T1000 (cell line): ENCODE measurements at places on chromosomes 3 and 15.
A peak's percentile ranks its signal among the peaks of the same experiment; 100 is the strongest.

DNA sequence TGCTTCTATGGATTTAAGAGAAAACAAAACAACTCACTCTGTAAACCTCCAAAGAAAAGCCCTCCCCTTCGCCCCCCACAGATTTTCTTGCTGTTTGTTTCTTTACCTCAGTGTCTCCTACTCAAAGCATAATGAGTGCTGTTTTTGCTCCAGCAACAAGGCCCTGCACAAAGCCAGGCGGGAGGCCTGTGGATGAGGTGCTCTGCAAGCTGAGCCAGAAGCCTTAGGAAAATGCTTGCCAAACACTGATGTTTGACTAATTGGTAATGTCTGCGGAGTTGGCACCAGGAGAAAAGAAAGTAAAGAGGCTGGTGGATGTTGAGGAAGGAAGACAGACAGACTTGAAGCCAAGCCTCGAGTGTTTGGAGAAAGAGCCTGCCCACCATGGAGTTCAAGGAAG is 99.7 kb downstream of the RARB start:
- DNase-seq, result no peak

GRCh38 chr15:64014995-64015394 is 31.3 kb downstream of the DAPK2 start:
- no peak for DNase-seq

DNA sequence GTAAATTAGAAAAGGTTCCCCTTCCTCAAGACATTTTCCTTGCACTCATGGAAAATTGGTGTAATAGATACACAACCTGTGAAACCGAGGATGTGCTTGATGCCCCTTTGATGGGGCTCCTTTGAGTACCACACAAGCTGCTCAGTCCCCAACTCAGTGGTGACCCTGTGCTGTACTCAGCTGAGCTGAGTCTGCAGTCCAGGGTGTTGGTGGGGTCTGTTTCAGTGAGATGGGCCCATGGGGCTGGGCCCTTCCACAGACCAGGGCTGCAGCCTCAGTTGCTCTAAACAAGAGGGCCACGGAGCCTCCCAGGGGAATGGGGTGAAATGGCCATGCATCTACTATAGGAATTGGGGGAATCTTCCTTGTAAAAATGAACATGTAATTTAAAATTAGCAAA is 39.3 kb downstream of the KY start:
- DNase-seq, result no peak

- no peak for DNase-seq
Measured at GRCh38 chr3:117128872-117129271, 419.3 kb downstream of the TUSC7 start.

DNA sequence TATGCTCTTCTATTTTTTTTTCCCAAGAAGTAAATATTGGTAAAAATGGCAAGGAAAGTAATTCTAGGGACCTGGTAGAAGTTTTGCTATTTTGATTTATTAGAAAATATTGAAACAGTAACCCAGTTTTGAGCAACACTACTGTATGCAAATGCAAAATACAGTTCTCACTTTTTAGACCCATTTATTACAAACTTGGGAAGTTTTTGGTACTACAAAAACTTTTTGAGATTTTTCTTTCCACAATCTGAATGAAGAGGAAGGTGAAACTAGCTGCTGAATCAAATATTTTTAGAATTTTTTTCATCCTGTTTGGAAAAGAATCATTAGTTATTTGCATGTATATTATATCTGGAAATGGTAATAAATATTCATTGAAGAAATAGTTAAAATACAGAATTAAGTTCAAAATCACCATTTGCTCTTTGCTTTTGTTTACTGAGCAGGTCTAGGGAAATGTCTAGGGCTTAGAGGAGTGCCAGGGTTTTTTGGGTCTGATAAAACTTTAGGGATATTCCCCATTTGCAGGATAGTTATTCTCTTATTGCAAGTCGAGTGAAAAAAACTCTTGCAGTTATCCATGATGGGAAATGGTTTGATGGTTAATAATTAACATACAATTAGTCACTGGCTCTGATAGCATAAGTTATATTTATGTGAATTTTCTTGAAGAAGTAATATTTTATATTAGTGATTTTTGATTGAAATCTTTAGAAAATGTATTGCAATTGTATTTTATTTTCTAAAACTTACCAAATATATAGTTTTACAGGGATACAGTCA is 47.0 kb downstream of the TCF12 start:
- no peak for DNase-seq

- no peak for DNase-seq
Measured at GRCh38 chr15:70033529-70034140, 64.1 kb downstream of the TLE3 start.

DNA sequence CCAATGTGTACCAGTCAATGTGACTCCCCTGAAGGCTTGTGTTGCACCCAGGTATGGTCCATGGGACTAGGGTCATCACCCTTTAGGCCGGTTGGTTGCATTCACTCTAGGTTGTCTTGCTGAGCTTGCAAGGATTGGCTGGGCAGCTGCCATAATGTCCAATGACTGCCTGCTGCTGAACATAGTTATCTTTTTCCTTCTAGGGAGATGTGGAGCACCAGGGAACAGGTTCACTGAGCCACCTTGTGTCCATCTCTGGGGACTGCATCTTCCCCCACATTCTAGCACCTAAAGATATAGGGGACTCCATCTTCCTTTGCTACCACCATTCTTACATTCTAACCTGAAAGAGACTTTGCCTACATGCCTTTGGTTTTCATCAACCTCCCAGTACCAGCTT is 580.4 kb upstream of the TBL1XR1 start:
- peak; percentile 31 for DNase-seq
